ENCODE measurements at places on chromosomes 5 and 9.

DNA sequence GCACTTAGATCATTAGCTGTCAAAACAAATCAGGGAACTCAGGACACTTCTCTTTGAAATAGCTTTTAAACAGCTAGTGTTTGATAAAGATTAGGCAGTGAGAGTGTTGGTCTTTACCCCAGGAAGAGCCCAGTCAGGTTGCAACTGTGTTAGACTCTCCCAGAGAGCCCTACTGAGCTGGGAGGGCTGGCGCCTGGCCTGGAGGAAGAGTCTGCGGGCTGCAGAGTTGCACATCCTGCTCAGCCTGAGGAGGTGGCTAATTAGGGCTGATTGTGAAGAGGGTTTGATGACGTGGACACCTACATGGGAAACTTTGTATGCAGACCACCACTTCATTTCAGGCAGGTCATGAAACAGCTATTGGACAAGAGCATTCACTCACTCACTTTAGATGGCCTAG lies 112.0 kb downstream of the TMEM174 start:
- DNase-seq, result no peak

- peak; percentile 3 for DNase-seq
Observed at GRCh38 chr5:213803-214395, 4.1 kb downstream of the CCDC127 start.

DNA sequence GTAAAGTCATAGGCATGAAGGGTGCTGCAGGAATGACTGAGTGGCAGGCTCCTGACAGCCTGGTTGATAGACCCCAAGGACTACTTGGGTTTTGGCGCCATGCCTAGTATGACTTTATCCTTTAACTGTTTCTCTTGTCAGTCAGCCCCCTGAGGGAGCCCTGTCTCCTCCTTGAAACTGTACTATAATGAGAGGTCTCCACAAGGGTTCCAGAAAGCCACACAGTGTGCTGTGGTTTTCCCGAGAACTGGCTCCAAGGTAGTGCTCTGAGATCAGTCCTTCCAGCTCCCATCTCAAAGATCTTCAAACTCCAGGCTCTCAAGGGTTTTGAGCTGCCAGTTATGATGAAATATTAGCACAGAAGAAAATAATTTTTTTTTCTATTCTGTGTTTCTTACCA lies 26.7 kb upstream of the TNC start:
- no peak for DNase-seq

DNA sequence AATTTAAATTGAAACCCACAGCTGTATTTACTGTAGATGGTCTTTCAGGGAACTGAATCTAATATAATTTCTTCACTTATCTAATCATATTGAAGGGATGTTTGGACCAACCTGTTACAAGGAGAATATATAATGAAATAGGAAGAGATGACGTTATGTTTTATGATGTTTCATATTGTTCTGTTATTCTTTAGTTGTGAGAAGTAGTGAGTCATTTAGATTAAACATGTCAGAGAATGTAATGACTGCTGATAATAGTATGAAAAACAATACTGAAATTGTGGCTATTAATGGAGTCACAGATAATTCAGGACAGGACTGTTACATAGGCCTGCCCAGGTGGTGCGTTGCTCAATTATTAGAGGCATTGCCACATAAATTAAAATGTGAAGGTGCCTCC lies 1993.4 kb downstream of the EFNA5 start:
- DNase-seq, result no peak

DNA sequence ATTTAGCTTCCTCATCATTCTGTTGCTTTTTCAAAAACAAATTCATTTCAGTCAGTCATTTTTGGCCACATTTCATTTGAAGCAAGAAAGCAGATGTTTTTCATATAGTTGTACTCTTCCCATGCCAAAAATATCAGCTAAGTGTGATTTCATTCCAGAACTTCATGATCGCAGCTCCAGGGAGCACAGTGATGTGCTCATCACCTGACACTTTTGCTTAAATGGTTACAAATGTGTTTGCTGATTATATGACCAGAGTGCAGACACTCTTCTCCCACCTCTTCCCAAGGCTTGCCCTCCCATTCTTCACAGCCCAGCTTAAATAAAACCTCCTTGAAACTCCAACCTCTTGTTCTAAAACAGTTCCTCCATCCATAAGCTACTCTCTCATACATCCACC lies 32.6 kb downstream of the GABRB2 start:
- DNase-seq, result no peak

GRCh38 chr9:84997472-84997871 lies 327.9 kb downstream of the NTRK2 start:
- no peak for DNase-seq

DNA sequence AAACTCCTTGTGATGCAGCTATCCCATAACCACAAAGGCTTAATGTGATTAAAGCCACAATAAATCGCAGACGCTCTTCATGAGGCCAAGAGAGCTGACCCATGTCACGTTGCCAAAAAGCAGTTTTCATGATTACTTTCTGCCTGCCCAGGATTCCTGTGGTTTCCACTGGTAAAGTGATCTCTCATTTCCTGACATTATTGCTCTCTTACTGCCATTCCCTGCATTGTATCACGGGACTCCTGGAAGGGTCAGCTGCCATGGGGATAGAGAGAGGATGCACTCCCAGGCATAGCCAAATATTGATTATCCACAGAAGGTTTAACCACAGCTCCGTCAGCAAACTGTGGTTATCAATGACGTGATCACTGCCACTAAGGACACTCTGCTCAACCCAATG lies 103.8 kb upstream of the SLC1A3 start:
- no peak for DNase-seq

GRCh38 chr9:117325110-117325731 lies 89.6 kb downstream of the ASTN2 start:
- DNase-seq, result no peak

DNA sequence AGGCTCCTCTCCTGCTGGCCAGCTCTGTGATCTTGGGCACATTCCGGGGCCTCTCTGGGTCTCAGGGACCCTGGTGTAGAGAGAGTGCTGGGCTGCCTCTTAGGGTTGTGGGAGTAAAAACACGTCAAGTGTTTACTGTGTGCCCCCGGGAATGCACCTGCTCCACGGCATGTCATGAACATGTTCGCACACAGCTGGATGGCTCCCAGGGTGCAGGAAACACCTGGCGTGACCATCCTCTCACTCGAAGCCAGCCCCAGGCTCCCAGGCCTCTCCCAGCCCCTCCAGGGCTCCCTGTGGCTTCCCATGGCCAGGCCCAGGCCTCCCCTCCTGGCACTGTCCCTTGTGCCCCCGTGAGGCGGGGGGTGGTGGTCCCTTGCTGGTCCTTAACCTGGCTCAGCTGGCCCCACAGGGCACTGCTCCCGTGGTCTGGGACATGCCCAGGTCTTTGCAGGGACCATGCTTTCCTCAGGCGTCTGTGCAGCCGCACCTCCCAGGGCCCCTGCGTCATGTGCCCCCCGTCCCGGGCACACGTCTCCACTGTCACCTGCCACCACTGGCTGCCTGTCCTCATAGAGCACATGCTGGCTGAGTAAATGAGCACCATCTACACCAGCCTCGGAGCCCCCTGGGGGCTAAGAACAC lies 44.9 kb downstream of the SLC6A3 start:
- no peak for DNase-seq

- no peak for DNase-seq
Observed at GRCh38 chr9:99013550-99013949, 69.8 kb downstream of the COL15A1 start.

DNA sequence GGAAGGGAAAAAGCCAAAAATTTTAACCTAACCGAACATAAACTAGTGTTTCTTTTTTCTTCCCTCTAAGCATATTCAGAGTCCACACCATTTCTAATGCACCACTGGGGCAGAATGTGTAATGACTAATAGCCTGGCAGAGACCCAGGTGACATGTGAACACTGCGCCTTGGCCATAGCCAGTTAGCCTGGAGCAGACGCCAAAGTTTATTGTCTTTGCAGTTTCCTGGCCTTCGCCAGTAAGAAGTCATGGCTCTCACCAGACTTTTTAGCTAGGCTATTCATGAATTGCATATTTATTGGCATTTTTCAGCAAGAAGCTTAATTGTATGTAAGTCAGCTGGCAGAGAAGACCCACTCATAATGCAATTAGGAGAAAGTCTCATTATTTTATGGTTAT lies 182.8 kb upstream of the SLC27A6 start:
- no peak for DNase-seq

GRCh38 chr9:92607088-92607487 lies 62.8 kb downstream of the IPPK start:
- DNase-seq, result no peak

- DNase-seq, result no peak
Observed at GRCh38 chr5:75466006-75466716, 45.3 kb downstream of the CERT1 start.

DNA sequence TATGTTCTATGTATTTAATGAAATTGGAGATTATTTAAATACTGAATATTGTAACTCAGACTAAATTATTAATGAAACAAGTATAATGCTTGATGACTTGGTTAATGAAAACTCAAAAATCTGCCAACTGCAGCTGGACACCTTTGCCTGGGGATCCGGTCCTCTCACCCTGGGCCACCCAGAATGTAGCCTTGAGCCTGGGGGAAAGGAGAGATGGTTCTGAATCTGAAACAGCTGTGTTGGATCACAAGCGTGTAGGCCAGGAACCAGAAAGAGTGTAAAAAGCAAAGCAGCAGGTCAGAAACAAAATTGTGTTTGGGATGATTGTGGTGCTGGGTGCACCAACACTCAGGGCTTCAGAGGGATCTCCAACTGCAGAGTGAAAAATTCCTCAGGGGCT lies 38.5 kb downstream of the ADAMTS16 start:
- DNase-seq, result no peak

DNA sequence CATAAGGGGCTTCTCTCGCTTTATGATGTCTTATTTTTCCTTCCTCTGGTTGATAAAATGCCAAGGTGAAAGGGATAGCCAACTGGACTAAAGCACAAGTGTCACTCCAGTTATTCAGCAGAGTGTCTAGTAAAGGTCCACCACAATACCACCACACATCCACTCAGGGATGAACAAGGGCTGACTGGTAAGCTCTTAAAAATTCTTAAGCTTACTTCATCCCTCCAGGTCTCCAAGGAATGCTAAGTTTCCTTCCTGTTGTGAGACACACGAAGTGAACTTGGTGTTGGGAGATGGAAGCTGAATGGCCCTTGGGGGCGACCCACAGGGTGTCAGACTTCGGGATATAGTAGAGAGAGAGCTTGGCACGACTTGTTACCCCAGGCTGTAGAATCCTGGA lies 3.2 kb upstream of the HMGCS1 start:
- DNase-seq, result no peak

- no peak for DNase-seq
Observed at GRCh38 chr5:67612961-67613360, 416.4 kb upstream of the CD180 start.

- peak; percentile 66 for DNase-seq
Observed at GRCh38 chr9:37747271-37747753, 6.3 kb upstream of the TRMT10B start.

- DNase-seq, result no peak
Observed at GRCh38 chr9:126219648-126220063, 107.0 kb upstream of the MVB12B start.

DNA sequence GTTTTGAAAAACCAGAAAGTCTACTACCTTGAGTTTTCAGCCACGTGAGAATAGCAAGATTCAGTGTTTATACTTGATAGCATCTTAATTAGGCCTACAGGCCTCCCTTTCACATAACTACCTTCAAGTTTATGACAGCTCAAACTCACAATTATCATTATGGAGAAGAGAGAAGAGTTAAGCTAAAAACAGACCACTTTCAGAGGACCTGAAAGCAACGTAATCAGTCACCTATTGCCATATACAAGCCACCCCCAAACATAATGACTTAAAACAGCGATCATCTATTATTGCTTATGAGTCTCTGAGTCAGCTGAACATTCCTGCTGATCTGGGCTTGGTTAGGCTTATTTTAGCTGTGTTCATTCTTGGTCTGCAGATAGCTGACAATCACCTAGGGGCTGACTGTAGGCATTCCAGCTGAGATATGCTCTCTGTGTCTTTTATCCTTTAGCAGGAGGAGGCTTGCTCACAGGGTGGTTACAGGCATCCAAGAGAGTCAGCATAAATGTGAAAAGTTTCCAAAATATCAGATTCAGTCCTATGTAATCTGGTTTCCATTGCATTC lies 130.9 kb downstream of the COX7C start:
- no peak for DNase-seq

- no peak for DNase-seq
Observed at GRCh38 chr5:176610435-176610773, 448 bp upstream of the GPRIN1 start.

GRCh38 chr5:39765366-39765765 lies 340.6 kb upstream of the DAB2 start:
- DNase-seq, result no peak

- DNase-seq, result no peak
Observed at GRCh38 chr5:166961028-166961427, 1330.4 kb upstream of the WWC1 start.

- no peak for DNase-seq
Observed at GRCh38 chr5:60444661-60445360, 255.2 kb downstream of the DEPDC1B start.

- no peak for DNase-seq
Observed at GRCh38 chr5:143933451-143933850, 121.5 kb downstream of the HMHB1 start.

- DNase-seq, result no peak
Observed at GRCh38 chr9:38301376-38302106, 91.0 kb upstream of the ALDH1B1 start.
